ENCODE measurements at places on chromosomes 5 and 9.

GRCh38 chr5:135444360-135444759 lies 2.8 kb downstream of the DCANP1 start:
- DNase-seq = no peak

DNA sequence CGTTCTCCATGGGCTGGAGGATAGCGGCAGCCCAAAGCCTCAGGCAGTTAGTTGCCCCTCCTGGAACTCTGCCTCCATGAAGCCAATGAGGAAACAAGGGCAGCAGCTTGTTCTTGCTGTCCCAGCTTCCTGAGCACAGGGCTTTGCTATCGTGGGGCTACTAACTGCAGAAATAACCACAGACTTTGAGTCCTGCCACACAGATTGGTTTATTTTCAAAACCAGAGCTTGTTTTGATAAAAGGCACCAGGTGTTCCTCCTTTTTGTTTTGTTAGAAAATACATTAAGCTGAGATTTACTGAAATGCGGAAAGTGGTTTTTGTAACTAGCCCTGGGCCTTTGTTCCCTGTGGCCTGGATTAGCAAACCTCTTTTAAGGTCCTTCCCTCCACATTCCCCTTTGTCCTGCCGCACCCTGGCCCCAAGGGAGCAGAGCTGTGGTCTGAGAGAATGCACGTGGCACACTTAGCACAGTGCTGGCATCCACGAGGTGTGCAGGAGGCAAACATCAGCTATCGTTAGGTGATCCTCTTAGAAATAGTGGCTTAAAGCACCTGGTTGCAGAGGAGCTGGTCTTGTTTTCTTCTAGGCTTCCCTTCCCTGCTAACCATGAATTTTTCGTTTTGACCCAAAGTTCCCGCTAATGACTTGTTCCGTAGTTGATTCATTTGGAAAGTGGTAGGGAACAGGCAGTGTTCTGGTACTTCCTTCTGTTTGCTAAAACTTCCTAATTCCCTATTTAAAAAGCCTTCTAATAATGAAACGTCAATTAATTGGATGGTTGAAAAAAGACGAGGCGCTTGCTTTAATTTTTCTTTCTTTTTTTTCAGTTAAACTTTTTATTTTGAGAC lies 21.5 kb downstream of the MVB12B start:
- no peak for DNase-seq

DNA sequence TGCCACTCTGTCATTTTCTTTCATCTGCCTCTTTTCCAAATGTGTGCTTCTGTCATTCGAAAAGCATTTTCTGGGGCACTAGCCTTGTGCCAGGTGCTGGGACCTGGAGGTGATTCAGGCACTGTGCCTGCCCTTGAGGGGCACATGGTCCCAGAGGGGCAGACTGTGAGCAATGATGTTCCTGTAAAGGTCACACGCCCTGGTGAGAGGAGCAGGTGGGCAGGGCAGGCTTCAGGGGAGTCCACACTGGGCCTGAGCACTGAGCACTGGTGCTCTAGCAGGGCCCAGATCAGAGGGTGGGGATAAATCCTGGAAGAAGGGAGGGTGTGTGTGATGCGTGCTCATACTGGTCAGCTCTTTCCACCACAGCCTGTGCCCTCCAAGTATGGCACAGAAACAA lies 77.8 kb downstream of the COL15A1 start:
- no peak for DNase-seq

GRCh38 chr9:113298924-113299770 lies 4.0 kb downstream of the RNF183 start:
- DNase-seq = no peak

GRCh38 chr9:4662989-4663792 lies 1.1 kb downstream of the PLPP6 start:
- no peak for DNase-seq
